Bronchus fibroblast of lung (primary cell): ENCODE measurements at places on chromosomes 7 and 10. TPM values are rescaled to one million over a fixed set of nuclear protein-coding genes. Genes with fewer than 3 reads are reported as not detected.

Gene DYDC1
- total RNA-seq, result not detected in 2 replicates

Gene NKX2-3
- total RNA-seq, result not detected in 2 replicates

Gene ERVW-1
- not detected in 2 replicates for total RNA-seq

Gene ADRB1
- total RNA-seq, result under 0.01 and 0.17 TPM in 2 replicates

Gene CHST12
- 7.0 and 8.2 TPM in 2 replicates for total RNA-seq

Gene TEX36
- total RNA-seq, result not detected in 2 replicates

Gene SLC26A5
- not detected in 2 replicates for total RNA-seq

Gene TWNK
- total RNA-seq, result 5.4 and 5.9 TPM in 2 replicates

Gene ASB10
- not detected in 2 replicates for total RNA-seq

Gene ATXN7L1
- 2.2 and 2.9 TPM in 2 replicates for total RNA-seq

Gene PPP1R9A
- 0.15 and 0.17 TPM in 2 replicates for total RNA-seq

Gene LRRC61
- 6.7 and 6.8 TPM in 2 replicates for total RNA-seq

Gene SPOCK2
- 0.15 and 0.34 TPM in 2 replicates for total RNA-seq

Gene VAX1
- total RNA-seq, result not detected in 2 replicates

Gene PRF1
- total RNA-seq, result not detected in 2 replicates

Gene ZNF438
- total RNA-seq, result 3.5 and 3.6 TPM in 2 replicates

Gene SPACDR
- 1.8 and 2.7 TPM in 2 replicates for total RNA-seq

Gene OR13A1
- total RNA-seq, result not detected in 2 replicates

Gene HOXA5
- 30.6 and 36.8 TPM in 2 replicates for total RNA-seq

Gene PRLHR
- total RNA-seq, result not detected in 2 replicates

Gene NKX1-2
- total RNA-seq, result not detected in 2 replicates

Gene AOAH
- not detected in 2 replicates for total RNA-seq

Gene PLEKHS1
- not detected in 2 replicates for total RNA-seq

Gene TCTN3
- 30.8 and 35.1 TPM in 2 replicates for total RNA-seq

Gene MPLKIP
- total RNA-seq, result 79.0 and 89.2 TPM in 2 replicates

Gene DLX5
- total RNA-seq, result not detected in 2 replicates

Gene SLC35G1
- 2.5 and 3.4 TPM in 2 replicates for total RNA-seq

Gene WASHC2A
- 19.7 and 21.1 TPM in 2 replicates for total RNA-seq

Gene JCAD
- total RNA-seq, result 1.8 and 2.0 TPM in 2 replicates

Gene NRCAM
- total RNA-seq, result 3.0 and 4.2 TPM in 2 replicates

Gene AZGP1
- total RNA-seq, result under 0.01 TPM in 1 of 2 replicates, not detected in the other

Gene AGK
- 28.1 and 28.7 TPM in 2 replicates for total RNA-seq

Gene CACNA2D1
- 5.4 and 8.2 TPM in 2 replicates for total RNA-seq

Gene SPDYE11
- total RNA-seq, result not detected in 2 replicates

Gene TSPAN13
- total RNA-seq, result 7.2 and 7.3 TPM in 2 replicates

Gene TMEM270
- not detected in 2 replicates for total RNA-seq

Gene MCM10
- total RNA-seq, result 11.1 and 14.6 TPM in 2 replicates

Gene PPA1
- total RNA-seq, result 146 and 167 TPM in 2 replicates

Gene FKBP6
- not detected in 2 replicates for total RNA-seq

Gene GLI3
- 2.9 and 3.3 TPM in 2 replicates for total RNA-seq

Gene PRRT4
- 0.17 TPM in 1 of 2 replicates, not detected in the other for total RNA-seq

Gene HTR7
- 2.1 and 2.7 TPM in 2 replicates for total RNA-seq

Gene SPDYE2B
- not detected in 2 replicates for total RNA-seq

Gene HSPA12A
- total RNA-seq, result 4.0 and 4.7 TPM in 2 replicates

Gene CNPY1
- total RNA-seq, result not detected in 2 replicates

Gene OLAH
- under 0.01 TPM in 1 of 2 replicates, not detected in the other for total RNA-seq
